Kidney glomerular epithelial cell (primary cell): ENCODE measurements at places on chromosomes 6 and 20.

GRCh38 chr20:52410182-52410647 lies 218.6 kb upstream of the ZFP64 start:
- peak; percentile 5 for DNase-seq

DNA sequence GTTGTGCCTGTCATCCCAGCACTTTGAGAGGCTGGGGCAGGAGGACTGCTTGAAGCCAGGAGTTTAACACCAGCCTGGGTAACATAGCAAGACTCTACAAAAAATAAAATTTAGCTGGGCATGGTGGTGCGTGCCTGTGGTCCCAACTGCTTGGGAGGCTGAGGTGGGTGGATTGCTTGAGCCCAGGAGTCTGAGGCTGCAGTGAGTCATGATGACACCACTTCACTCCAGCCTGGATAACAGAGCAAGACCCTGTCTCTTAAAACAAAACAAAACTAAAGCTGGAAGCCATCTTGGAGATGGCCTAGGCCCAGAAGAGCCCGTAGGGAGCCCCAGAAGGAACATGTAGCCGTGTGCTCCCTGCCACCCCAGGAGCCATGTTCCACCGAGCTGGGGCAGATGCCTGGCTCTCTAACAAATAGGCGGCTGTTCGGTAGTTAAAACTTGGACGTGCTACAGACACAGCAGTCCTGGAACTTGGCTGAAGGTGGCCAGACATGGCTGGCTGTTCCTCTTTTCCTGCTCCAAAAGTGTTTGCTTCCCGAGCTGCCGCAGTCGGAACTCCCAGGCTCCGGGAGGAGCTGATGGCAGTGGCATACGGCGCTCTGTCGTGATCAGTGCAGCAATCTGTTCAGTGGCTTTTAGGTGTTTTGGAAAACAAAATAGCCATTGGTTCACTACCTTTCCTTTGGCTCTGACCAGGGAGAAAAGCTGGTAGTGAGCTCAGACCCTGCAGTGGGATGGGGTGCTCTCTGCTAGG lies 37.0 kb downstream of the DYNLT1 start:
- no peak for DNase-seq

DNA sequence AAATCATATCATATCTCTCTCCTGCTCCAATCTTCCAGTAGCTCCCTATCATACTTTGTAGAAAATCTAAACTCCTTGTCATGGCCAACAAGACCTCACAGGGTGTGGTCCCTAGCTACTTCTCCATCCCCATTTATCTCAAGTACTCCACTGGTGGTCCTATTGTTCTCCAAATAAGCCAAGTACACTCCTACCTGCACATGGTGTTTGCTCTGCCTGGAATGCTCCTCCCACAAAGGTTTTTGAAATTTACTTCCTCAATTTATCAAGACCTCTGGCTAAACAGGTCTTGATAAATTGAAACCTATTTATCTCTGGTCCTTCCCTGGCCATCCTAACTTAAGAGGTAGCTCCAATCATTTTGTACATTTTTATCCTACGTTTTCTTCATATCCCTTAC lies 12.1 kb downstream of the TMX4 start:
- DNase-seq = no peak

- peak; percentile 25 for DNase-seq
Observed at GRCh38 chr20:3407040-3407770, at the start of gene DNAAF9. Gene DNAAF9 (minus strand): TSS chr20:3407669. CDS start chr20:3407557, 112 bp downstream.

GRCh38 chr6:148238713-148239112 lies 103.9 kb upstream of the SASH1 start:
- DNase-seq = no peak

DNA sequence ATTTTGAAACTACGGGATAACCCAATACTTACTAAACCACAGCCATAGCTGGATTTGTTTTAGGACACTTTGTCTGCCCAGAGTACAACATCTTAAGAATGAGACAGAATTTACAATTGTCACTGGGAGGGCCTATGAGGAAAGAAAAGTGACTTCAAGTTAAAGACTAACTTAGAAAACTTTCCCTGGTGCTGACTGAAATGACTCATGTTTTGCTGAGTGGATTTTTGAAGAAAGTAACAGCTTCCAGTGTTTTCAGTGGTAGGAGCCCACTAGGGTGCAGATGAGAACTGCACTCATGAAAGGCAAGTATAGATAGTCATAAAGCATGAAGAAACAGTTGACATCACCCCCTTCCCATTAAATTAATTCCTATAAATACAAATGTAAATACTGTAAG lies 988.2 kb upstream of the MAP3K7 start:
- peak; percentile 12 for DNase-seq

DNA sequence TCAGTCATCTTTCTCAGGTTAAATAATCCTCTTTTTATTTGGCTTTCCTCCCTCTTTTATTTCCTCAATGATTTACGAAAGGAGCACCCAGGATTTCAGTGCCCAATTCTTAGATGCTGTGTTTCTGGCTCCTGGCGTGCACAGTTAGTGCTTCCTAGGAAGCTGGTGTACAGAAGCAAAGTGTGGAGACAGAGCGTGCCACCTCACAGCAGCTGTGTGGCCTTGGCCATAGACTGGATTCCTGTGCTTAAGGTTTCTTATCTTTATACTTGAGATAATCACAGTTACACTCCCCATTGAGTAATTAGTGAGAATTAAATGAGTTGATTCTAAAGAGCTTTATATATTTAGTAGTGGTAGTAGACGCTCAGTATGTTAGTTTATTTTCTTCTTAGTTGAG lies 39.7 kb upstream of the GJA1 start:
- no peak for DNase-seq

DNA sequence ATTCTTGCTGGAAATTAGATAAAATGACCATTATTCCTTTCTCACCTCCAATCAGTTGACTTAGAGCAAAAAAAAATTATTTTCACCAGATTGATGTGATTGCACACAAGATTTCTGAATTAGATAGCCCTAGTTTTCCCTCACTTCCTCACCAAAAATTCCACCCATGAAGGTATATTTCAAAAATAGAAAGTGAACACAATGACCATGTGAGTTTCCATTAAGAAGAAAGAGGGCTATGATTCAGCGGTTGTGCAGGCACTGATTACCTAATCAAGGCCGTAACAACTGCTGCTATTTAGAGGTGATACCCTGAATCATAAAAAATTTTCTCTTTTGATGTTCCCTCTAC lies 19.5 kb upstream of the RALGAPA2 start:
- peak; percentile 16 for DNase-seq

GRCh38 chr20:54144847-54145414 lies 28.9 kb downstream of the CYP24A1 start:
- DNase-seq = no peak

DNA sequence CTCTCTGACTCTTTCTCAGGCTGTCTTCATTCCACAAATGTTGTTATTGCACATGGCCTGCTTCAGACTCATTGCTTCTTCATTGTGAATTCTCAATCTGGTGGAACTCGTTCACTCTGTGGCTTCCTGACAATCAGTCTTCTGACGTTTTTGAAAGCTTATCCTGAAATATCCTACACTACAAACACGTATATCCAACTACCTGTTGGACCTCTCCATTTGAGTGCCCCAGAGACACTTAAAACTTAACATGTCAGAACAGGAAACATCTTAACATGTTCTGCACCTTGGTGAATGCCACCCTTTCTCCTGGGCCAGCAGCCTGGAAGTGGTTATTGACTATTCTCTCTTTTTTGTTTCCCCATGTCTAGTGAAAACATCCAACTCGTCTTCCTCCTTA lies 50.8 kb downstream of the AIG1 start:
- no peak for DNase-seq

GRCh38 chr6:30317913-30318589 lies 8.7 kb upstream of the TRIM39 start:
- no peak for DNase-seq

GRCh38 chr6:11727346-11727997 lies 51.1 kb downstream of the ADTRP start:
- no peak for DNase-seq

DNA sequence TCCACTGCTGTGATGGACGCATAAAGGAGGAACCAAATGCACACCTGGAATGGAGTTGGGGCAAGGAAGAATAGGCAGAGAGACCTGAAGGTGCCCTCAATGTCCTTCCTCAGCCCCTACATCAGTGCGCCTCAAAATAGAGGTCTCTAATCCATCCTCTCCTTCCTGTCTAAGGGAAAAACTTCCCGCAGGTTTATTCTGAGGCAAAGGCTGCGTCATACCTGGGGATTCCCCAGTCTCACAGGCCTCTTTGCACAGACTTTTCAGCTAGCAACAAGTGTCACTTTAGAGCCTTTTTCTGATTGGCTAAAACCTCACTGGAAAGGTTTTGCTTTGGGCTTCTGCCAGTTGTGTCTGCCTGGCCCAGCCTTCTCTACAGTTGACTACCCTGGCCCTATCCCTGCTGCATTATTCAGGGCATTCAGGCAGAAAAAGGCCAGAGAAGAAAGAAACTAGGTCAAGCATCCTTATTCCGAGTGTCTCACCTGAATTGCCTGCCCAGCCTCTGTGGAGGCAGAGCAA lies 1.8 kb upstream of the HLA-DQB1 start:
- peak; percentile 88 for DNase-seq

DNA sequence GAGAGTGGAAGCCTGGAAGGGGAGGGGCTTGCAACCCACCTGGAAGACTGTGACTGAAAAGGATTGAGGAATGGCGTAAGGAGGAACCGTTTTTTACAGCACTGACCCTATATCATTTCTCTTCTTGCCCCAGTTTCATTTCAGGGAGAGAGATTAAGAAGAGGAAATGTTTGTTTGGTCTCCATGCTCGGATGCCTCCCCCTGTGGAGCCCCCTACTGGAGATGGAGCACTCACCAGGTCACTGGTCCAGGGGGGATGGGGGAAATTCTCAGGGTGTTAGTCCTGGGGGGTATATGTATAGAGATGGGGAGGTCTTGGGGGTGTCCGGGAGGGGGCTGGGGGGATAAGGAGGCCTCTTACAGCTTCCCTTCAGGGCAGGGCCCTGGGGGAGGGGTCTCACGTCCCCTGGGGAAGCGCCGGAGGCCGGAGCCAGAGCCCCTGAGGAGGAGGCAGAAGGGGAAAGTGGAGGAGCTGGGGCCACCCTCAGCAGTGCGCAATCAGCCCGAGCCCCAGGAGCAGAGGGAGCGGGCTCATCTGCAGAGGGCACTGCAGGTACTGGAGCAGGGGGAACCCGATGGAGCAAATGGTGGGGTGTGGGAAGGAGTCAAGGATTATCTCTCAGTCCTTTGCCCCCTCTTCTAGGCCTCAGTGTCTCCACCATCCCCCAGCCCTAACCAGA lies 3.2 kb downstream of the CUTA start:
- DNase-seq = no peak

- no peak for DNase-seq
Observed at GRCh38 chr6:3398755-3399696, 57.8 kb downstream of the SLC22A23 start.

- DNase-seq = peak; percentile 43
Observed at GRCh38 chr6:110999634-111000270, 17.9 kb downstream of the RPF2 start.

DNA sequence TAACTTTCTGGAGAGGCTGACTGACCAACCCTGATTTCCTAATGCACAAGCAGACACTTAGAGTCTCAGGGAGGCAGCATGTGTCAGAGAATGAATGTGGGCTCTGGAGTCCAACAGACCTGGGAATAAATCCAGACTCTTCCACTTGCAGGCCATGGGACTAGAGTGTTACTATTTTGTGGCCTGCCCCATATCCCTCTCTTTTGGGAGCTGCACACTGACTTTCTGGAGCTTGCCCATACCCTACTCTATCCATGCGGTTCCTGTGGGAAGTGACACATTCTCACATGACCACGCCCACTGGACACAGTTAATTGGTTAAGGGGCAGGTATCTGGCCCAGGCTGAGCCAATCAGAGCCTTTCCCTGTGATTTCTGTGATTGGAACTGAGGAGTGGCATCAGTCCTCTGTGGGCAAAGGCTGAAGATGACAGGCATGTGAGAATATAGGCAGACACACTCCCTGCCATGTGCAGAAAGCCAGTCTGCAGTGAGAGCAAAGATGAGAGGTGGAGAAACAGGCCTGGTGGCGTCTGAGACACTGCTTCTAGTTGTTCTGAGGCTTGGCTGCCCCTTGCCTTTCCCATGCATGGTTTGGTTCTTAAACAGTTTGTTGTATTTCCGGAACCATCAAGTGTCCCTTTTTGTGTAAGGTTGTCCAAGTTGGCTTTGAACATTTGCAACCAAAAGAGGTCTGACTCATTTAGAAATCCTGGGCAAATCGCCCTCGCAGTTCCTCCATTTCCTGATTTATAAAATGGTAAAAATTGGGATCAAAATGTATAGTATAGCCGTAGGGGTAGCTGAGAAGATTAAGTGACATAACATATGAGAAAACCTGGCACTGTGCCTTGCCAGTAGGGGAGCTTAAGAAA lies 125.6 kb downstream of the CDC5L start:
- DNase-seq = no peak

- no peak for DNase-seq
Observed at GRCh38 chr6:84979541-84979940, 215.1 kb upstream of the TBX18 start.

DNA sequence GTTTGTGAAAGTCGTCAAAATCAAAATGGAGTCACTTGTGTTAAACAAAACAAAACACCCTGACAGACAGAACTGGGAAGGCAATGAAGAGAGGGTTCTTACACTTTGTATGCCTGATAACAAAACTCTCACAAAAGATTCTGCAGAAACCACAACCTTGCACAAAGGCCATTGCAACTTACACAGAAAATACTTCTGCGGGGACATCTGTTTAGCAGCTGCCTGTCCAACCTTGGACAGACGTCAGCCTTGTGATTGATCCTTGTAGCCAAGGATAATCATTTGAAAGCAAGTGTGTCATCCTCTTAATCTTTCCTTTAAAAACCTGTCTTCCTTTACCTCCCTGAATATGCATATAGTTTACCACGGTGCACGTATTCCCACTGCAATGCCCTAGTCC lies 17.0 kb upstream of the SLC22A3 start:
- DNase-seq = no peak

DNA sequence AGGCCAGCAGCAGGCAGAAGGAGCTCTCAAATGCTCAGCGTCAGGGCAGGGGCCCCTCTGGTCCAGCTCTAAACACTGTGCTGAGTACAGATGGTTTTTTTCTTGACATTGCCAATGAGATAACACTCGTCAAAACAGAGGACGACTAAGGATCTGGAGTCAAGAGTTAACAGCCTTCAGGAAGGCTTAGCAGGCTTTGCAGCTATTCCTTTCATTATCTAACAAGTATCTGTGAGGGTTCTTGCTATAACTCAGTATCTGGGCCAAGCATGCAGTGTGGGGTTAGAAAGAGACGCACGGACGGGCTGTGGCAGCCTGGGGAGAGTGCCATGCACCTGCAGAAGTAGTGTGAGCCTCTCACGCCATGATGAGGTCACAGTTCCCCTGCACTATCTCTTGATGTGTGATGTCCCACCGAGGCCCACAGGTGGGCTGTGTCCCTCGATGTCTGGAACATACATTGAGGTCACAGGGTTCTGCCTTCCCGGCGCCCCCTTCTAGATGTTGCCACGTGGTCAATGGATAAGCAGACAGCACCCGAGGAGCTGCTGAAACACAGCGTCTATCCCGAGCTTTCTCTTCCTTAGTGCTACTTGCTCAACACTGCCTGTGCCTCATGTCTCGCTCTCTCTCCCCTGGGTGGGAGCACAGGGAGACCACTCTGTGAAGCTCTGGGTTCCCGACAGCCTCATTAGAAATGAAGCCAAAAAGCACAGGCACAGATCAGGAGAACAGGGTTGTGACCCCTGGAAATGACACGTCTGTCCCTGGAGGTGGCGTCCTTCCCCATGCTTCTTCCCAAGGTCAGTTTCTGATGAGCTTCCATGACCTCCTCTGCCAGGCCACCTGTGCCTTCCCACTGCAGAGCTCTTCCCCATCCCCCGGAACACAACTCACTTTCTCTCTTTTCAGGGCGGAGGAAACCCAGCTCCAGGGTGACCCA lies 85.5 kb upstream of the RPS6KA2 start:
- no peak for DNase-seq
